ENCODE measurements at places on chromosomes 12 and 14. TPM values are rescaled to one million over a fixed set of nuclear protein-coding genes. Genes with fewer than 3 reads are reported as not detected.

- no peak for DNase-seq
- H3K36me3 ChIP-seq, result no peaks in the 10 kb centered on the region
- H3K4me1 ChIP-seq, result no peaks in the 10 kb centered on the region
- H3K27ac ChIP-seq, result no peak overlapping the region
- H3K27me3 ChIP-seq, result no peaks in the 10 kb centered on the region
These were observed 96.2 kb downstream of the BTG1 start for GRCh38 chr12:92049403-92049802.

DNA sequence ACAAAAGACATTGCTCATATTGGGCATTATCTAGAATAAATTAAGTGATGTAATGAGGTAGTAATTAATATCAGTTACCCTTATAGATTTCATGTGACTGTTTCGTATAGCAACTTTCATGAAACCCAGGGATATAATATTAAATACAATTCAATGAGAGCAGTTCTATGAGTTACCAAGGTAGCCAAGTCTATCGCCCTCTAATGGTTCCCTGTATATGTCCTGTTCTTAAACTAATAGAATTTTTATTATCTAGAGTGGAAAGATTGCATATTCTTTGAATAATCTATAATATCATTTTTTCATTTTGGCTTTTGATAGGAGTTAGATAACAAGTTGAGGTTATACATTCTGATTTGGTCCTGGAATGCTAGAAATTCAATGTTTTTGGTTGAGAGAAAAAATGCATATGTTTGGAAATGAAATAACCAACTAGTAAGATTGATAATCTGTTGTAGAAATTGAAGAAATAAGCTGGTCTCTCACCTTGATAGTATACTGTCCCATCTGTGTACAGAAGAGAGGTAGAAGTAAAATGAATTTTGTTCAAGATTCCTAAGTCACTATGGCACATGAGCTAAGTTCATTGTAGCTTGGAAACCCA lies 59.7 kb downstream of the SCFD1 start:
- no peak overlapping the region for H3K4me3 ChIP-seq
- no peaks in the 10 kb centered on the region for H3K27me3 ChIP-seq
- H3K36me3 ChIP-seq, result peaks cover 10% of the 10 kb centered on the region

DNA sequence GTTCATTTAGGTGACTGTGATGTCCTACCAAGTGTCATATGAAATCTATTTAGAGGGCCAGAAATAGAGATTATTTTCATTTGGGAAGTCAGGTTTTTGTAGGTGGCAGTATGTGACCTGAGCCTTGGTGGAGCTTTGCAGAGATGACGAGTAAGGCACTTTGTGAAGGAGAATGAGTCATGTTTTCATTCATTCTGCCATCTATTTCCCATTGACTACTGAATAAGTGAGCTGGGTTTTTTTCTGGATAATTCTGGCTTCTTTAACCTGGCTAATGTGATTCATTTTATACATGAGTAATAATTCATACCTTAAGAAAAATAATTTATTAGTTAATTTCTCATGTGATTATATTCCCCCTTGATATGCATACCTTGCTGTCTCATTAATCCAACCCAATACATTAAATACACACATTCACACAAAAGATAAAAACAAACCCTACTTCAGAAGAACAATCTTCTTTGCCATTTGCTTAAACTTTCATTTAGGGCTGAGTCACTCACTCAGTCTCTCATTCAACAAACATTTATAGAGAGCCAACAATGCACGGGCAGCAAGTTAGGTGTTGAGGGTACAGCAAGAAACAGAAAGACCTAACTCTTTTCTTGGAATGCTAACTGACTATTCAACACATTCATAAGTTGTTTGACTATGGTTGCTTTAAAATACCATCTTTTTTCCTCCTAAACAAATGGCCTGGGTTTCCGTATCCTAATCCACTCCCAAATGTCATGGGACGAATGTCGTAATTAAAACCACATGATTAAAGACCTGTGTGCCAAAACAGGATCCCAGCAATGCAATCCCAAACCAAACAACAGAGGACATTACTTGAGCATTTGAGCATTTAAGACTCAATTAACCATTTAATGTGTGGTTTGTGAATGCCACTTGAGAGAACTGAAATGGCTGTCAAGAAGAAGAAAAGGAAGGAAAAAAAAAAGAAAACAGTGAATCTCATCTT lies 78.0 kb downstream of the KITLG start:
- no peaks in the 10 kb centered on the region for H3K36me3 ChIP-seq
- no peak for DNase-seq
- no peaks in the 10 kb centered on the region for H3K27me3 ChIP-seq
- no peak overlapping the region for H3K4me3 ChIP-seq
- H3K4me1 ChIP-seq, result peaks cover 7% of the 10 kb centered on the region

NEUROD4 gene
- total RNA-seq, result 0.62 TPM

DNA sequence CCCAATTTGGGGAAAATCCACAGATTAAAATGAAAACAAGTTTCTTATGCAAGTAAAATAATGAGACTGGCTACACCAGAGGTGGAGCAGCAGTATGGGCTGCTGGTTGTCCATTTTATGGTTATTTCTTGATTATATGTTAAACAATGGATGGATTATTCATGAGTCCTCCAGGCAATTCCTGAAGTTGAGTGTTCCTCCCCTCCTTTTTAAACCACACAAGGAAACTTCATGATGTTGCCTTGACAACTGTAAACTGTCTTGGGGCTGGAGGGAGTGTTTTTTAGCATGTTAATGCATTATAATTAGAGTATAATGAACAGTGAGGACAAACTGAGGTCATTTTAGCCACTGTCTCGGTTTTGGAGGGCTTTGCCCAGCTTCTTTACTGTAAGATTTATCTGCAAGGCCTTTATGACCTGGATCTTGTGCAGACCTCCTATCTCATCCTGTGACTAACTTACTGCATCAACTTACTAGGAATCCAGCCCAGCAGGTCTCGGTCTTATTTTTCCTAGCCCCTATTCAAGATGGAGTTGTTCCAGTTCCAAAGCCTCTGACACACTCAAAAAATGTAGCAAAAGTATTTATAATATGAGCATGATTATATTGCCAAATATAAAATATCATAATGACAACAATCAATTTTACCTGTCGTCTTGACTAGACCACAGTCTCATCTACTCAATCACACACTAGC lies 534.0 kb downstream of the TMEM121 start:
- no peaks in the 10 kb centered on the region for H3K27me3 ChIP-seq
- H3K27ac ChIP-seq, result no peak overlapping the region
- H3K4me3 ChIP-seq, result no peak overlapping the region
- no peaks in the 10 kb centered on the region for H3K4me1 ChIP-seq

DNA sequence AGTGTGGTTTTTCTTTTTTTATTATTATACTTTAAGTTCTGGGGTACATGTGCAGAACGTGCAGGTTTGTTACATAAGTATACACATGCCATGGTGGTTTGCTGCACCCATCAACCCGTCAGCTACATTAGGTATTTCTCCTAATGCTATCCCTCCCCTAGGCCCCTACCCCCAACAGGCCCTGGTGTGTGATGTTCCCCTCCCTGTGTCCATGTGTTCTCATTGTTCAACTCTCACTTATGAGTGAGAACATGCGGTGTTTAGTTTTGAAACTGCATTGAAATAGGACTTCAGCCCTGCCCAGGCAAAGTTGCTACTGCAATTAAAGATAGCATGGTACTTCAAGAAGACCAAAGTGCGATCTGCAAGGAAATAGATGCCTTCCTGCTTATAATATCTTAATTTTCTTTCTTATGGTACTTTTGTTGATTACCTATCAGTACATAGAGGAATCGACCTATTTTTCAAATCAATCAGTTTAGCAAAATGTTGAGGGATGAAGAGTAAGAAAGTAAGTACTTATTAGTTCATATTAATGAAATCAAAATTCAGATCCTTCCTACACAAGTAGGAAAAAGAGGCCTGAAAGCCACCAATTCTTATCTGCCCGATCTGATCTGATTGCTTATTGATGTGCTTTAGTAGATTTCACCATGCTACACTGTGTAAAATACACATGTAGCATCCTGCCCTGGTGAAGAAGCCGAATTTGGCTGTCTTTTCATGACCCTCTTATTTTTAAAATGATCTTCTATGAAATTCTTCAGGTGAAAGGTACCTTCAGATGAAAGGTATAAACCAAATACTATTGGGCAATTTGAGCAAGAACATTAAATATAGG lies 1.6 kb downstream of the LTA4H start:
- peak overlapping the region; percentile 86 for H3K4me3 ChIP-seq
- H3K27ac ChIP-seq, result no peak overlapping the region
- H3K4me1 ChIP-seq, result peaks cover 24% of the 10 kb centered on the region
- H3K27me3 ChIP-seq, result no peaks in the 10 kb centered on the region

PKP2 gene
- 11.1 TPM for total RNA-seq

DNA sequence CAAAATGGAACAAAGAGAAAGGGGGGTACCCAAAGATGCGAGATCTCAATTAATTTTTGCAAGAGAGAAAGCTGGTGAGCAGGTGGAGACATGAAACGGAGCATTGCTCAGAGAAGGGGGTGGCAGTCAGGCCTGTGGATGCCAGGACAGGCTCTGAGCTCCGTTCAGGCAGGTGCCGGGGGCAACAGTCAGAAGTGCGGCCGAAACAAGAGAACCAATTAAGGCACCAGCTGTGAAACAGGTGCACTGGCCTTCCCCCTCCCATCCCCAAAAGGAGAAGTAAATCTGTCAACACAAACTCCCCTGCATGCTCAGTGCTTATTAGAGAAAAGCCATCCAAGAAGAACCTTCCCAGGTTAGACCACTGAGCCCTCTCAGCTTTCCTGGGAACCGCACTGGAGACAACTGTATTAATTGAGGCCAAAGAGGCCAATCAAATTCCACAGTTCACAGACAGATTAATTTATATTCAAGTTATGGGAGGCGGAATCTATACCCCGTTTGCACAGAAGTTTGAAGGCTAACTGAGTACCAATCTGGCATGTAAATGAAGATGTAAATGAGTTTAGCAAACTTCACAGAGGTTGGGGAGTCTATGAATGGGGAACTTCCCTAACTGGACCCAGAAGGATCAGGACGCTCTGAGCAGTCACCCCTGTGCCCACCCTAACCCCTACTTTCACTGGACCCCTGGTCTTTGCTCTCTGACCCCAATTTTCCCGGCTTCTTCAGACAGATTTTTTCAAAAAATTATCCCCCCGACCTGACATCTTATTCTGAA lies 20.9 kb downstream of the OAS2 start:
- H3K27ac ChIP-seq, result no peak overlapping the region
- peaks cover 3% of the 10 kb centered on the region for H3K27me3 ChIP-seq
- H3K4me3 ChIP-seq, result no peak overlapping the region
- H3K4me1 ChIP-seq, result no peaks in the 10 kb centered on the region
- DNase-seq, result no peak

- DNase-seq, result no peak
- H3K36me3 ChIP-seq, result no peaks in the 10 kb centered on the region
- no peaks in the 10 kb centered on the region for H3K27me3 ChIP-seq
- H3K27ac ChIP-seq, result no peak overlapping the region
- no peak overlapping the region for H3K4me3 ChIP-seq
These were observed 10.4 kb downstream of the KCNJ8 start for GRCh38 chr12:21764065-21764464.

MYH6 gene
- 0.03 TPM for total RNA-seq

IAPP gene
- 0.15 TPM for total RNA-seq

- H3K27me3 ChIP-seq, result no peaks in the 10 kb centered on the region
- no peak overlapping the region for H3K4me3 ChIP-seq
- no peak for DNase-seq
- H3K4me1 ChIP-seq, result peaks cover 7% of the 10 kb centered on the region
- H3K27ac ChIP-seq, result no peak overlapping the region
These were observed 47.5 kb upstream of the TCL1A start for GRCh38 chr14:95761436-95761835.

PSMB11 gene
- not detected for total RNA-seq
